ENCODE measurements at places on chromosomes 16 and 17.

GRCh38 chr17:28385406-28385805 is 13.9 kb downstream of the SARM1 start:
- no peak for DNase-seq

- DNase-seq: no peak
Measured at GRCh38 chr17:17837966-17838962, 1.5 kb upstream of the SREBF1 start.

- DNase-seq: no peak
Measured at GRCh38 chr17:66459811-66460270, 157.4 kb downstream of the PRKCA start.

GRCh38 chr17:66403846-66404556 is 101.6 kb downstream of the PRKCA start:
- DNase-seq: no peak

- DNase-seq: no peak
Measured at GRCh38 chr17:40526668-40527067, 25.2 kb upstream of the TNS4 start.

DNA sequence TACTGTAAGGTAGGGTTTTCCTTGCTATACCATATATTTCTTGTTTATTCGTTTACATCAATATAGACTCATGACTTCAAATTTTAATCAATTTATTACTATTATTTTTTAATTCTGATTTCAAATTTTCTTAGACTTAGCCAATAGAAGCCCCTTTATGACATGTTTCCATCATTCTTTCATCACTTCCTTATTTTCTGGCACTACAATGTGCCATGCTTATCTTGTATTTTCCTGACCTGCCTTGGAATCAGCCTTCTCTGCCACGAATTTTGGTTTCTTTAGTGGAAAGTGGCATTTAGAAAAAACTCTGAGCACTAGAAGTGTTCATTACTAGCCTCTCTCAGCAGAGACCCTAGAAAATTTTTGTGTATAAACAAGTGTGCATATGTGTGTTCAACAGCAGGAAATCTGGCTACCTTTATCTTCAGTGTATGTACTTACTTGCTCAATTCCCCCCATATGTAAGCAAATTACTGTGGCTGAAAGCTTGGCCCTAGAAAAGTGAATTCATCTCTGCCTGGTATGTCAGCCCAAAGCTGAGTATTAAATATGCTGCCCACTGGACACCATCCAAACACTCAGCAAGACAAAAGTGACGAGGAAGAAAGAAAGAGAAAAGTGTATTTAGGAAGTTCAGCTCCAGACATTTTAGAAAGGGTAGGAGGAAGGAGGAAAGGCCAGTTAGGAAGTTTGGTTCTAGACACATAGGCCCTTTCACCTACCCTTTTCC is 4.0 kb downstream of the STXBP4 start:
- DNase-seq: no peak

DNA sequence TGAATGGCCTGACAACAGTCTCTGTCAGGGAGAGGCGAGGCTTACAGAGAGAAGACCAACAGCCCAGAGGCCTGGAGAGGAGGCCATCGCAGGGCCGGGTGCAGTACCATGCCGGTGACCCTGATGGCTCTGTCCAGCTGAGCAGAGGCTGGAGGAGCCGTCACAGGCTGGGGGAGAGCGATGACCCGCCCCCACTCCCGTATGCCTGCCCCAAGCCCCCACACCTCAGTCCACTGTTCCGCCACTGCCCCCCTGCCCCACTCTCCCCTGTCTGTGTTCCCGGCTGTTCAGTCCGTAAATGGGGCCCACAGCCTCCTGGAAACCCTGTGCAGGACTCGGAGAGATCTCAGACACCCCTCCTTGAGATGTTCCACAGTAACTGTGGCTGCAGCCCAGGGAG is 12.8 kb upstream of the FAM83G start:
- DNase-seq: no peak

GRCh38 chr16:83817022-83817421 is 9.2 kb downstream of the HSBP1 start:
- DNase-seq: no peak

DNA sequence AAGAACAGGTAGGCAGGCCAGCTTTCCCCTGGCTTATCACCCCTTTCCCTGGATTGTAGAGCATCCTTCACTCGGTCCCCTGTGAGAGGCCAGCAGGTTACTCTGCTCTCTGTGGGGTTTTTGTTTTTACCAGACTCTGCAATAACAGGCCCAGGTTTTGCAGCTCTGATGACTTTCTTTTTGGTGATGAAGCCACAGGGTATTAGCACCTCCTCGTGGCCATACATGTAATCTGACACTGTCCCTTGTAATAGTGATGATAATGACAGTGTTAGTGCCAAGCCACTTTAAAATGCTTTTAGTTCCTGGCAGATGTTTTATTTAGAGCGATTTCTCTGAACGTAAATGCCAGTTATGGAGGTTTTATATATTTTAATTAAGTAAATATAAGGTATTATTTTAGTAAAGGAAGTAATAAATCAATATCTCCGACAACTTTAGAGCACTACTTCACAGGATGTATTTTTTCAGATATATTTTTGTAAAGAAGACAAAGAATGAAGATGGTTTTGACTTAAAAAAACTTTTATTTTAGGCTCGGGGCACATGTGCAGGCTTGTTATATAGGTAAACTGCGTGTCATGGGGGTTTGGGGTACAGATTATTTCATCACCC is 38.0 kb upstream of the CPHXL start:
- DNase-seq: peak; percentile 9

DNA sequence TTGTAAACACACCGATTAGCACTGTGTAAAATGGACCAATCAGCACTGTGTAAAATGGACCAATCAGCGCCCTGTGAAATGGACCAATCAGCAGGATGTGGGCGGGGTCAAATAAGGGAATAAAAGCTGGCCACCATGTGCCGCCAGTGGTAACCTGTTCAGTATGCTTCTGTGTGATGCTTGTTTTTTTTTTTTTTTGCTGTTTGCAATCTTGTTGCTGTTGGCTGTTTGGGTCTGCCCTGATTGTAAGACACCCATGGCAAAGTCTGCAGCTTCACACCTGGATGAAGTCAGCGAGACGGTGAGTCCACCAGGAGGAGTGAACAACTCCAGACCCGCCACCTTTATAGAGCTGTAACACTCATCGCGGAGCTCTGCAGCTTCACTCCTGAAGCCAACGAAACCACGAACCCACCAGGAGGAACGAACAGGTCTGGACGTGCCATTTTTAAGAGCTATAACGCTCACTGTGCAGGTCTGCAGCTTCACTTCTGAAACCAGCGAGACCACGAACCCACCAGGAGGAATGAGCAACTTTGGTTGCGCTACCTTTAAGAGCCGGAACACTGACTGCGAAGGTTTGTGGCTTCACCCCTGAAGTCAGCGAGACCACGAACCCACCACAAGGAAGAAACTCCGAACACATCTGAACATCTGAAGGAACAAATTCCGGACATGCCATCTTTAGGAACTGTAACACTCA is 85.0 kb upstream of the MED9 start:
- DNase-seq: peak; percentile 38

DNA sequence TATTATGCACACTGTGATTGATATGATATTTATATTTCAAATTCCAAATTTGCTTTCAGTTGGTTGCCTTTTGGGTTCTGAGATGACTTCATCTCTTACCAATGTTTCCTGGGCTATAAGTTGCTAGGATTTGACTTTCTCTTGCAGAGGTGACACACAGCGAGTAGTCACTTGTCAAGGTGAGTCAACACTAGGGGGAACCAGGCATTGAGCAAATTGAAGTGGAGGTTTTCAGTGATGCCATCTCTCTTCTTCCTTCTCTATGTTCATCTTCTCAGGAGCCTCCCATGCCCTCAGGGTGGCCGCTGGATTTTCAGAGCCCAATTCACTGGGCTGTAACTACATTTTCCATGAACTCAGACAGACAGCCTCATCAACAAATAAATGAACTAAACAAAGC is 6.0 kb upstream of the CPD start:
- DNase-seq: no peak

DNA sequence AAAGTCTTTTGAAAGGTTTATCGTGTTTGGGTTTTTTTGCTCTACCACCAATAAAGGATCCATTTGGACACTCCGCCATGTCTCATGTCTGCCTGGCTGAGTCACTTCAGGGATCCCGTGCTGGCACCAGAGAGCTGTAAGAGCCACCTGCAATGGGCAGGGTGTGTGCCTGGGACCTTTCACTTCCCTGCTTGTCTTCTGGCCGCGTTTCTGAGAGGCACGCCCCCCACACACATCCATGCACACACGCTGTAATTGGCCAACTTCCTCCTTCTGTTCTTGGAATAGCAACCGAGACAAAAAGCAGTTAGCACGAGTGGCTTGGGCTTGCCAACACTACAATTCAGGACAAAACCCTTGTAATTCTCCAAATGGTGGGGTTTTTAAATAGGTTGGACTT is 9.8 kb upstream of the SOST start:
- DNase-seq: no peak

DNA sequence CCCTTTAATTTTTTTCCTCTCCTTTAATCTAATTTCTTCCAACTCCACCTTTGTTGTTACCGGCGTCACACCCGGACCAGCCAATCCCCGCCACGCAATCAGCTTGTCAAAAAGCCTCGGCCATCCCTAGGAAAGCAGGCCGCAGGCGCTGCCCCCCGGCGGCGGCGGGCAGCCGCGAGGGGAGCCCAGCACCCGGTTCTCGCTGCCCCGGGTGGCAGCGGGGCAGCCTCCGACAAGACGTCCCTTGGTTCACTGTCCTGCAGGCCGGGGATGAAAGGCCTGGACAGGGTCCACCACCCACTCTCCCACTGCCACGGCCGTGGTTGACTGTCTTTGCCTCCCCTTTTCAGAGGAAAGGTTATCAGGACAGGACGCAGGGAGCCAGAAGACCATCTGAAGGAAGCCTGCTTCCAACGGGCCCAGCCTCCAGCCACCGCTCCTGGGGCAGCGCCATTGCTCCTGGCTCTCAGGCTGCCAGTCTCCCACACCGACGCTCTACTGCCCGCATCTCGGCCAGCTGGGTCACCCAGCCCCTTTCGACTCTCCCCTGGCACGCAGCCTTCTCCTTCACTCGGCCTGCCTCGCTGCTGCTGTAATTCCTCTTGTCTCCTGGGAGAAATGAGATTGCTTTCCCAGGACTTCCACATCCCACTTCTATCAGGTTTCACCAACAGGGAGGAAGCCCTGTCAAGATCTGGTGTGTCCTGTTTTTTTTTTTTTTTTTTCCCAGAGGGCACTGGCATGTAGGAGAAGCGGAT is 2.8 kb upstream of the UBTF start:
- DNase-seq: no peak

DNA sequence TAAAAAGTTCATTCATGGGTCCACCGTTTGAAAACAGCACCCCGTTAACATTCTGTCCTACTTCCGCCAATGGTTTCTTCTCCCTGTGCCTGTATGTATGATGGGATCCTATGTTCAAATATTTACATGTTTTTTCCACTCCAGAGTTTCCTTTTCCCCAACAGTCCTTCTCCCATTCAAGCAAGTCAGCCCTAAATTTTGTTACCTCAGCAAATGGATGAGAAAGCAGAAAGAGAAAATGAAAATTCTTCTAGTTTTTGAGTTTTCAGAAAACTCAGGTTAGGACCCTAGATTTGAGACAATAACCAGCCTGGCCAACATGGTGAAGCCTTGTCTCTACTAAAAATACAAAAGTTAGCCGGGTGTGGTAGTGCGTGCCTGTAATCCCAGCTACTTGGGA is 3.5 kb upstream of the ERN2 start:
- no peak for DNase-seq

DNA sequence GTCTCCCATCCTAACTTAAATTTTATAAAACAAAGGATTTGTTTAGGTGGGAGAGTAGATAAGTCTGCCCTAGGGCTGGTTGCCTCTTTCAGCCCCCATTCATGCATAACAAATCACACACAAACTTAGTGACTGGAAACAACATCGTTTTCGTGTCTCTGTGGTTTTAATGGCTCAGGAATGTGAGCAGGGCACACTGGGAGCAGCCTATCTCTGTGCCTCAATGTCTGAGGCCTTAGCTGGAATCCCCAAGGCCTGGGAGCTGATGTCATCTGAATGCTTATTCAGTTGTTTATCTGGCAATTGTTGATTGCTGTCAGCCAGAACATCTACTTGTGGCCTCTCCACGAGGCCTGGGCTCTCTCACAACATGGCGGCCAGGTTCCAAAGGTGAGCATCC is 101.9 kb upstream of the HSBP1 start:
- no peak for DNase-seq

DNA sequence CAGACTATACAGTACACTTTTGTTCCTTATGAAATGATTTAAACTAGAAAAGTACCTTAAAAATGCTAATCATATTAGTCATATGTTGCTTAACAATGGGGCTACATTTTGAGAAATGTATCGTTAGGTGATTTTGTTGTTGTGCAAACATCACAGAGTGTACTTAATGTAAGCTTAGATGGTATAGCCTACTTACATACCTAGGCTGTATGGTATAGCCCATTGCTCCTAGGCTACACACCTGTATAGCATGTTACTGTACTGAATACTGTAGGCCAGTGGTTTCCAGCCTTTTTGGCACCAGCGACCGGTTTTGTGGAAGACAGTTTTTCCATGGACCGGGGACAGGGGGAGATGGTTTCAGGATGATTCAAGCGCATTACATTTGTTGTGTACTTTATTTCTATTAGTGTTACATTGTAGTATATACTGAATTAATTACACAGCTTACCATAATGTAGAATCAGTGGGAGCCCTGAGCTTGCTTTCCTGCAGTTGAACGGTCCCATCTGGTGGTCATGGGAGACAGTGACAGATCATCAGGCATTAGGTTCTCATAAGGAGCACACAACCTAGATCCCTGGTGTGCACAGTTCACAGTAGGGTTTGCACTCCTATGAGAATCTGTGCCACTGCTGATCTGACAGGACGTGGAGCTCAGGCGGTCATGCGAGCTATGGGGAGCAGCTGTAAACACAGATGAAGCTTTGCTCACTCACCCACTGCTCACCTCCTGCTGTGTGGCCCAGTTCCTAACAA is 35.0 kb upstream of the MRC2 start:
- no peak for DNase-seq

DNA sequence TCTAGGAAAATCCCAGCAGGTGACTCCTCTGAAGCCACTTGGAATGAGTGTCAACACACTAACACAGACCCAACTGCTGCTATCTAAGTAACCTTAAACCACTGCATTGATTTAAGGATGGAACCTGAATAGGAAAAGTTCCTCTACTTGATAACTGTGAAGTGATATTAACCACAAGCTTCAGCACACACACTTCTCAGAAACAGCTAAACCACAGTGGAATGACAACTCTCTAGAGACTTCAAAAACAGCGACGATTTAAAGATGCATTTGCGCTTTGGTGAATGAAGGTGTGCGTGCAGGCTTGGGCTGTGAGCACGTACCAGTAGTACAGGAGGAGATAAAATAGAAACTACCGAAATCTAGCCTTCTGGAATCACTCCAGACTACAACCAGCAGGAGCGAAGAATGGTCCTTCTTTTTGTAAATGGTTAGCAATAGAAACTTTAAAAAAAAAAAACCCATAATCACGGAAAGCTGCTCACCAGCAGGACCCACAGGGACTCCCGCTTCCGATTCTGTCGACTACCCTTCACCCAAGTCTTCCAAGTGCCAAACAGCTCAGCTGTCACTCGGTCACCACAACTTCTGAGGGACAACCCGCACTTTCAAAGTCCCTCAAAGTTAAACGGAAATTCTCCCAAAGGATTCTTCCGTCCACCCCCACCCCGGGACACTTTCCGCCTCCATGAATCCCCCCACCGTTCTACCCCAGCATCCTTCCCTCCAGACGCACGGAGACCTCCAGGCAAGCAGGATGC is 137.7 kb upstream of the CORO6 start:
- peak; percentile 12 for DNase-seq
